MG63 (cell line): ENCODE measurements at places on chromosomes 1 and 21. TPM values are rescaled to one million over a fixed set of nuclear protein-coding genes. Genes with fewer than 3 reads are reported as not detected.

SLC45A3 gene
- 1.7 and 3.2 TPM in 2 replicates for total RNA-seq

C1QA gene
- not detected in 2 replicates for total RNA-seq

FAM177B gene
- total RNA-seq = not detected in 2 replicates

DNA sequence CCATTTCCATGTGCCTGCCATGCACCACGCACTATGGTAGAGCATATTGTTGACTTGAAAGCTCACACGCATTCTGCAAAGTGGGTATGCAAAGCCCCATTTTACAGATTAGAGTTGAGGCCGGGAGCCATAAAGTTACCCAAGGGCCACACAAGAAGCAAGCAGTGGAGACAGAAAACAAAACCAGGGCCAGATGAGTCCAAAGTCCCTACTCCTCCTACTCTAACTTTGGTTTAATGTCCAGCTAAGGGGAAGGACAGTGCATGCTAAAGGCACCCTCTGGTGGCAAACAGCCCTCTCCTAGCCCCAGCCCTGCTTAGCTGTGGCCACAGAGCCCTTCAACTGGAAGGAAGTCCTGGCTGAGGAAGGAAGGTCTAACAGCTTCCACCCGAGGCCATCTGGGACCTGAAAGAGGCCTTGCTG, 74.9 kb downstream of the SLC66A1 start:
- no peak for DNase-seq

BROX gene
- total RNA-seq = 56.0 and 102 TPM in 2 replicates

- DNase-seq = no peak
These were observed 3.0 kb downstream of the OLFM3 start for GRCh38 chr1:101993710-101994109.

SYT11 gene
- total RNA-seq = 47.9 and 48.6 TPM in 2 replicates

DNA sequence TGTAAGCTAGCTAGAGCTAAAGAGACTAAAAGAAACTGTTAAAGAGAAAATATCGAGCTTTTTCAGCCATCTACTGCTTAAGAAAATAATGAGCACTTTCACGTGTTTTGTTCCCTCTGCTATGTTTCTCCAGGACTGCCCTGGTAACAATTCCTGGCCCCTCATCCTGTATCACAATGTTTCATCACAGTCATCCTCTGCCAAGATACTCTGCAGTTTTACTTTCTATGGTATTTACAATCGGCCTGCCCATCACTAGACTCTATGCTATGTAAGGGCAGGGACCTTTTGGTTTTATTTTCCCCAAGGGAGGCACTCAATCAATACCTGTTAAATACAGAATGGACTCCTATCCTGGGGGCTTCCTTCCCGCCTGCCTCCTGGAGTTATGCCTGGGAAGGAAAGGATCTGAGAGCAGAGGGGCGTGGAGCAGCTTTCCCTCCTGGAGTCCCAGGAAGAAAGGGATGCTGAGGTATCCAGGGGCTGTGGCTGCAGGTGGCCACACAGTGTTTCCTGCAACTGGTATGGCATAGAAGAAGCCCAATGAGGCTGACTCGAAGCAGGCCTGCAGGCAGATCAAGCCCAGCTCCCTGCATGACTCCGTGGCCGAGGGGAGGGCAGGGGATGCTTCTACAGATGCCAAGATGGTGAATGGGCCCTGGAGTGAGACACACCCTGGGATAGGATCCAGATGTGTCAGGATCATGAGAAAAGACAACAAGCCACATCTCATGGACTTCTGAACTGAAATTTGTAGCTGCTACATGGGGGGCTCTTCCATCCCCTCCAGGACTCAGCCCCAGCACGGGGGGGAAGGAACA, 52.9 kb downstream of the MATN1 start:
- DNase-seq = peak; percentile 89

DNA sequence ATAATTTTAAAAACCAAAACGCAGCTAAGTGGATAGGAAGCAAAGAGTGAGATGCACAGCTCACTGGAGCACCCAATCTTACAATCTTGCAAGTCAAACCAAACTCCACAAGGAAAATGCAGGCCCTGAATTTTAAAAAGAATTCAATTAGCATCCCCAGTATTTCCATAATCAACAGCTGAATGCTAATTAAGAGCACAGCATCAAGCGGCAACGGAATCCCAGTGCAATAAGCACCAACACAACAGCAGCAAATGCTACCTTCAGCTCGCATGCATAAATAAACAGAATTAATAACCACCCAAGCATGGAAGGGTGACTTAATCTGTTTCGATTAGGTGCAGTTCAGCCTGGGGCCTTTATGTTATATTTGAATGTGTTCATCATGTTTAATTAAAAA, 142.9 kb downstream of the SLC45A1 start:
- no peak for DNase-seq

GRCh38 chr1:93594603-93594880, 87.1 kb downstream of the BCAR3 start:
- DNase-seq = no peak

DNA sequence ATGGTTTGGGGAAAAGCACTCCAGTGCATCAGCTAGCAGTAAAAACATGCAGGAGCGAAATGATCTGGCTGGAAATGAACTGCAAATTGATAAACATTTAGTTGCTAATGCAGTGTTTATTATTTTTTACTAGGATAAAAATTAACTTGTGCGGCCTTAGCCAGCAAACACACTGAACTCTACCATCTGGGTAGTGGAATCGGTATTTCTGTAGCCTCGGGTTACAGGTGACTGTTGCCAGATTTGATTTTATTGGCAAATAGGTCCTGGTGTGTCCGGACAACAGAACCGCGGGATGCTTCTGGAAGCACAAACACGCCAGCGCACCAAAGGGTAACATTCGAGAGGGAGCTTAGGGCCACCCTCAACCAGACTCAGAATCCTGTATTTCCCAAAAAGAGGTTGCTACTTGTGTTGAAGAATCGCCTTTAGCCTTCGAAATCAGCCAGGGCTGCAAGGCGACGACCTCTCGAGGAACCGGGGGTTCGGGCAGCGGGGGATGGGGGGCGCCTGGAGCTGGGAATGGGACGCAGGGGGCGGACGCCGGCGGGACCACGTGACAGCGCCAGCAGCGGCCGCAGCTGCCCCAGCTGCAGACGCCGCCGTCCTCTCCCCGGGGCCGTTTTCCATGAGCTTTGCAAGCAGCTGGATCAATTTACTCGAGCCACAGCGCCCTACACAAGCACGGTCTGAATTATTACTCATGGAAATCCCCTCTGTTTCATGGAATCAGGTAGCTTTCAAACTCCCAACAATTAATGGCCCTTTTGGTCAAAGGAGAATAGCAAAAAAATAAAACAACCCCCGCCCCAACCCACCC, 158.8 kb downstream of the TOMM20 start:
- DNase-seq = peak; percentile 88

DNA sequence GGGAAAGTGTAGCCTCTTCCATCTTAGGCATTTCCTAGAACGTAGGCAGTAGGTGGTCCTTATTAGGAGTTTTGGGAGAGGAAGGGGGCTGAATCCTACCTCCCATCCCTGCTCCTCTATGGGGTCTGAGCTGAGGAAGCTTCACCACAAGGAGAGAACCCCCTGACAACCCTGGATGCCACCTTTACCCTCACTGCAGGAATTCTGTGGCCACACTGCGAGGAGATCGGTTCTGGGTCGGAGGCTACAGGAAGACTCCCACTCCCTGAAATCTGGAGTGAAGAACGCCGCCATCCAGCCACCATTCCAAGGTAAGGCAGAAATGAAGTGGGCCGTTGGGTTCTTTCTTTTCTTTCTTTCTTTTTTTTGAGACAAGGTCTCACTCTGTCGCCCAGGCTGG, 1.5 kb downstream of the MX1 start:
- DNase-seq = no peak

OR10Z1 gene
- not detected in 2 replicates for total RNA-seq

DIRAS3 gene
- total RNA-seq = not detected in 2 replicates

- no peak for DNase-seq
These were observed 33.8 kb downstream of the DUSP10 start for GRCh38 chr1:221708076-221708571.

PTPN7 gene
- not detected in 2 replicates for total RNA-seq

DNA sequence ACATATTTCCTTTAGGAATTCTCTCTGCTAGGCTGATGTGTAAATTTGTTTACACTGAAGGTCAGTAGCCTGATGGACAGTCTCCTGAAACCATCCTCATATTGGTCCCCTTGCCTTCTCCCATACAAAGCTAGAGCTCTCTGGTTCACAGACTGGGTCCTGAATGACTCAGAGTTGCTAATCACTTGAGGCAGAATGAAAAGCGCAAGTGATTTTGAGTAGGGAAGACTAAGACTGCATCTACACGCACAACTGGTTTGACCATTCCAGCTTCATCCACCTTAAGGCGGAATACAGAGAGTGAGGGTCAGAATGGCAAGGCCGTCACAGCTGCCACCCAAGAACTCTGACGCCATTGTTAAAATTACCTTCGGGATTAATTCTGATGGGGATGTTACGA, 70.2 kb upstream of the KIF26B start:
- no peak for DNase-seq

RHBG gene
- total RNA-seq = not detected in 2 replicates

- DNase-seq = peak; percentile 28
These were observed 23.6 kb downstream of the ATP2B4 start for GRCh38 chr1:203649999-203650836.

S100A2 gene
- total RNA-seq = 29.6 and 34.8 TPM in 2 replicates

GRCh38 chr1:43885279-43885801, 48.3 kb upstream of the ARTN start:
- no peak for DNase-seq

DNA sequence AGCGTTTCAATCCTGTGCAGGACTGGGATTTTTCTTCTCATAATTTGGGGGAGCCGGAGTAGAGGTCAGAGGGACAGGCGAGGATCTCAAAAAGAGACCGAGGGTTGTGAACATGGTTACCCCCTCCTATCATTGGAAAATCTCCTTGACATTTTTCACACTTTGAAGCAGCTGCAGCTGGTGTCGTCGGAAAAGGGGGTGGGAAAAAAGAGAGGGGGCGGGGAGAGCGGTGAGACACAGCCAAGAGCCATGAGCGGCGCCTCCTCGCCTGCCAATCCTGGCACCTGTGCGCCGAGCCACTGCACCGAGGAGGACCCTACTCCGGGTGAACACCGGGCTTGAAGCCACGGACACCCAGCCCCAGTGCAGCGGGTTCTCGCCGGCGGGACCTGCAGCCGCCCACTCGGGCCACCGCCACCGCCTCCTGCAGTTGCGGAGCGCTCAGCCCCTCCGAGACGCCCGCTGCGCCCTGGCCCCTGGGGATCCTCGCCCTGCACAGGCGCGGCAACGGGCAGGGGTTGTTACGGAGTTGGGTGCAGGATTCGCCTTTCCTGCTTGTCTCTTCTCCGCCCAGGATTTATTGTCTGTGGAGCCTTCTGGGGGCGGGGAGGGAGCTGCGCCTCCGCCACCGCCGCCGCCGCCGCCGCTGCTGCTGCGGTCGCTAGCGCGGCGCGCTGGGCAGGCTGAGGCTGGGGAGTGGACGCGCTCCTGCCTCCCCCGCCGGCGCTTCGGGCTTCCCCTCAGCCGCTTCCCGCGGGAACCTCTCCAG, at the start of gene LRRC7:
Gene LRRC7 (plus strand): TSS at position 271 of the 769 bp plus-strand sequence. CDS start 718 bp downstream, outside the sequence.
- DNase-seq = no peak

GRCh38 chr1:64197076-64197475, 6.3 kb upstream of the UBE2U start:
- no peak for DNase-seq

GRCh38 chr1:24567792-24568388, 12.0 kb downstream of the NCMAP start:
- DNase-seq = no peak

DNA sequence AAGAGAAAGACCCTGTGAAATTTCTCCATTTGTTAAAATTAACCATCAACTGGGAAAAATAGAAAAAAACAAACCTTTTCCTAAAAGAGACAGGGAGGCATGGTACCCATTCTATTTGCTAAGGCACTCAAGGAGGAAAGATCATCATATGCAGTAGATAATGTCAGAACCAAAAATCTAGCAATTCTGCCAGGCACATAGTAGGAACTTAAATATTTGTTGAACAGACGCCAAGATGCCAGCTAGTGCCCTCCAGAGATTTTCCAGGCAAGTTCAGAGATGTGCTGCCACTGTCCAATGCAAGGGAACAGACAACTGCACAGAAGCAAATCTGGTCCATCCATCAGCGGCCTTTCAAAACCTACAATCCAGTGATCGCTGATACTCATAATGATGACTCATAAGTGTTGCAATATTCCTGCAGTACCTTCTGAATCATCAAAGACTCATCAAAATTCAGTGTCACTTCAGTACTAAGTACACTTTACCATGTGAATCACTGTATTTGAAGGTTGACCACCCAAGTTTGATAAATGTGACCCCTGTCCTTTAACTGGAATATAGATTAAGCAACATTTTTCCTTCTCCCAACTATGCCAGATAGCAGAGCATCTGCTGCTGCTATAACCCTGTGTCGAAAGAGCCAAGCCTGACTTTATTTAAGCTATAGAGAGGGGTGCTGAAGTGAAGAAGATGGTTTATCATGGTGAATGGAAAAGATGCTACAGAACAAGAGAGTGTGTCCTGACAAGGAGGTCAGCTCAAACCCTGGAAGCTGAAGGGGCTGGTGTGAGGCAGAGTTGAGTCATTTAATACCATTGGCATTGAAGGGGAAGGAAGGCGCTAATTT, 99.1 kb downstream of the MT1HL1 start:
- DNase-seq = peak; percentile 28

- peak; percentile 20 for DNase-seq
These were observed 10.8 kb upstream of the SHISA4 start for GRCh38 chr1:201877877-201878401.

- no peak for DNase-seq
These were observed 4.0 kb downstream of the FAAP20 start for GRCh38 chr1:2190491-2190976.

DNA sequence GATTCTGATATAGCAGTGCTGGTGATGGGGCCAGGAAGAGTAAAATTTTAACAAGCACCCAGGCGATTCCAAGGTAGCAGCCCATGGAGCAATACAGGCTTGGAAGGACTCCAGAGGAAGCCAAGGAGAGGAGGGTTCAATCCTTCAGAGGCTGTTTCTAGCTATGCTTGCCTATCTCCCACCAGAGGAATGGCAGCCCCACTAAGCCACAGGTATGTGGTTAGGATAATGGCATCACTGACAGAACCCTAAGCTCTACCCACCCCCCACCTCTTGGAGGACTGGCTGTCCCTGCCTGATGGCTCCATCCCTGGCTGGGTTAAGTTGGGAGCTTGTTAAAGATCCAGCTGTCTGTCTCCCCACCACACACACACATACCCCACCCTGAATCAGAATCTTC, 19.3 kb upstream of the PTAFR start:
- DNase-seq = no peak

LCE1E gene
- total RNA-seq = not detected in 2 replicates

- DNase-seq = no peak
These were observed 12.1 kb upstream of the LINGO4 start for GRCh38 chr1:151817353-151817730.

LAMC2 gene
- 0.10 and 0.16 TPM in 2 replicates for total RNA-seq

DIO1 gene
- total RNA-seq = not detected in 2 replicates

GRCh38 chr1:245142976-245143375, 11.8 kb upstream of the KIF26B start:
- DNase-seq = no peak

- no peak for DNase-seq
These were observed 29.4 kb upstream of the CRP start for GRCh38 chr1:159743651-159744410.

- peak; percentile 24 for DNase-seq
These were observed 50.6 kb downstream of the ROR1 start for GRCh38 chr1:63824451-63824850.

MACF1 gene
- 51.9 and 68.1 TPM in 2 replicates for total RNA-seq

STYXL2 gene
- 0.07 TPM in 1 of 2 replicates, not detected in the other for total RNA-seq
